ENCODE measurements at places on chromosomes 2 and 18. TPM values are rescaled to one million over a fixed set of nuclear protein-coding genes. Genes with fewer than 3 reads are reported as not detected.

- no peaks in the 10 kb centered on the region for H3K27me3 ChIP-seq
- no peaks in the 10 kb centered on the region for H3K36me3 ChIP-seq
- no peak overlapping the region for H3K4me3 ChIP-seq
- no peaks in the 10 kb centered on the region for H3K4me1 ChIP-seq
Observed at GRCh38 chr18:44482761-44483160, 197.9 kb upstream of the SETBP1 start.

DNA sequence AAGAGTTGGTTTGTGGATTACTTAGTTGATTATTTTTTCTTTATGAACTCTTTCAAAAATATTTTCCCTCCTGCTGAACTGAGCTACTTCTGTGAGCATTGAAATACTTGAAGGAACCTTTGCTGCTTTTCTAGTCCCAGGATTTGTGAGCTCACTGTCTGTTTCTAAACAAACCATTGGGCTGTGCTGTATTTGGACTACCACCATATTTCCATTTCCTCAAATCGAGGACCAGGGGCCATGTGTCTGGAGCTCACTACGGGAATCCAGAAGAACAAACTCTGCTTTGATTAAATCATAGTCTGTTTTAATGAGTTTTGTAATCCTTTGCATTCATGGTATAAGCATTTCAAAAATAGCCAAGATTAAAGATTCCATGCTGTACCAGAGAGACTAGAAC lies 1.3 kb downstream of the MRPL33 start:
- H3K4me3 ChIP-seq, result peak overlapping the region; percentile 42
- H3K27ac ChIP-seq, result no peak overlapping the region
- H3K36me3 ChIP-seq, result peaks cover 2% of the 10 kb centered on the region
- no peak for DNase-seq
- no peaks in the 10 kb centered on the region for H3K27me3 ChIP-seq
- H3K4me1 ChIP-seq, result peaks cover 8% of the 10 kb centered on the region

DNA sequence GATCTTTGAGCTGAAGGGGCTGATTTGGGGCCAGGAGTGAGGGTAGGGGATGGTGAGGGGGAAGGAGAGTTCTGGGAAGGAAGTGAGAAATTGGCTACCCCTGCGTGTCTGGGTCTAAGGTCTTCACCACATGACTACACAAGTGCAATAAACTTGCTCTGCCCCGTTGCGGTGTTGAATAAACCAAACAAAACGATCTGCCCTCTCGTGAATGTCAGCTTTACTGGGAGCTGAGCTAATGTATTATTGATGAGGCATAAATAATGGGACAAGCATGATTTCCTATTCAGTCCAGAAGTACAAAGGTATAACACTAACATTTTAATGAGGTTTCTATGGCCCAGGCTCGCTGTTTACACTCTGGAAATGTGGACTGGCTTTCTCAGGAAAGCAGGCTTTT lies 8.0 kb upstream of the CFAP221 start:
- no peaks in the 10 kb centered on the region for H3K4me1 ChIP-seq
- H3K27ac ChIP-seq, result no peak overlapping the region
- no peak overlapping the region for H3K4me3 ChIP-seq
- no peaks in the 10 kb centered on the region for H3K36me3 ChIP-seq
- H3K27me3 ChIP-seq, result no peaks in the 10 kb centered on the region

DNA sequence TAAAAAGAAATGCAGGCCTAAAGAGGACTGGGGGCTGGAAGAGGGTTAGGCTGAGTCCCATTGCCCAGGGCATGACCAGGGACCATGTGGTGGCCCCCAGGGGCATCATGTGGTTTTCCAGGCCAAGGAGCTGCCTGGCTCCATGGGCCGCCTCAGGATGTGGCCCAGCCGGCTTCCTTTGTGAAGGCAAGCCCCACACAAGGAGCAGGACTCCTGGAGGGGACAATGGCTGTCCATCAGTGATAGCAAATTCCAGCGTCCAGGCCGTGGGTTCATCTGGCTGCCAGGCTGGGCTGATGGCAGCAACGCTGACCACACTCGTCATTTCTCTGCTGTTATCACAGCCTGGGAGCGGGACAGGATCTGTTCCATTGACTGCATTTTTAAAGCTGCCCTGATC lies 82.5 kb downstream of the GBX2 start:
- no peaks in the 10 kb centered on the region for H3K36me3 ChIP-seq
- H3K27ac ChIP-seq, result no peak overlapping the region
- no peak overlapping the region for H3K4me3 ChIP-seq
- no peaks in the 10 kb centered on the region for H3K4me1 ChIP-seq

DNA sequence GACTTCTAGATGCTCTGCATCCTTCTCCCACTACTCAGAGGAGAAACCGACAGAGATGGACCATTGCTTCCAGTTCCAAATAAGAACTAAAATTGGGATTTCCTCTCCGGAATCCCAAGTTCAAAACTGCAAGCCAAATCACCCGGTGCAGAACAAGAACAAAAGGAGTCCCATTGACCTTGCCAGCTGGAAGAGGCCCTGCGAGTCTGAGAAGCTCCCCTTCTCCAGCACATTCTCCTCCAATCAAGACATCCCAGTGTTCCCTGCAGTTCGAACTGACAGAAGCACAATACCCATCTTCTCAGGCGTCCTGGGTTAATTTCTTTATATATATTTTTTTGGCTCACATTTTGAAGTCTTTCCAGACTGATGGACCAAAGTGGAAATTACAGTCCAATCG lies 195.3 kb upstream of the MEIS1 start:
- H3K27me3 ChIP-seq, result no peaks in the 10 kb centered on the region
- H3K4me3 ChIP-seq, result no peak overlapping the region
- DNase-seq, result no peak
- H3K27ac ChIP-seq, result no peak overlapping the region
- no peaks in the 10 kb centered on the region for H3K36me3 ChIP-seq

DNA sequence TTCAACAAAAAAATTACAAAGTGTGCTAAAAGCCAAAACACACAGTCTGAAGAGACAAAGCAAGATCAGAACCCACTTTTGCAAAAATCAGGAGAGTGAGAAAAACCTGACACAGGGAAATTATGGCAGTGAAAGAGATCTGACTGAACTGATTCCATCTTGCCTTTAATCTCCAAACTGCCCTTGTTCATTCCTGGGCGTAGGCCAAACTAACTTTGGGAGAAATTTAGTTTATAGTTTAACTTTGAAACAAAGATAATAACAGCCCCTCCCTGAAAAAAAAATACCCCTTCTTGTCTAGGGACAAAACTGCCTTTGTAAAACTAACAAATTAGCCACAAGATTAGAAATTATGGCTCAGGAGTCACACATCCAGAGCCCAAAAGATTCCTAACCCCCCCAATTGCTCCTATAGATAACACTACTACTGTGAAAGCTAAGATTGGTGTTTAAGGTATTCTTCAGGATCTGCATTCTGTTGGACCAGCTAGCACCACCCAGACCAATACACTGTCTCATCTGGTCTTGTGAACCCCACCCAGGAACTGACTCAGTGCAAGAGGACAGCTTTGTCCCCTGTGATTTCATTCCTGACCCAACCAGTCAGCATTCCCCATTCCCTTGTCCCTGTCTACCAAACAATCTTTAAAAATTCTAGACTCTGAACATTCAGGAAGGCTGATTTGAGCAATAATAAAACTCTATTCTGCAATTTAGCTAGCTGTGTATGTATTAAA lies 226.1 kb upstream of the SH3BP4 start:
- H3K4me1 ChIP-seq, result no peaks in the 10 kb centered on the region
- H3K27ac ChIP-seq, result no peak overlapping the region
- no peaks in the 10 kb centered on the region for H3K27me3 ChIP-seq
- DNase-seq, result no peak
- H3K4me3 ChIP-seq, result no peak overlapping the region

- no peak overlapping the region for H3K4me3 ChIP-seq
- no peaks in the 10 kb centered on the region for H3K36me3 ChIP-seq
- no peak overlapping the region for H3K27ac ChIP-seq
- no peaks in the 10 kb centered on the region for H3K4me1 ChIP-seq
- no peaks in the 10 kb centered on the region for H3K27me3 ChIP-seq
Observed at GRCh38 chr2:223654384-223654915, 52.3 kb upstream of the SCG2 start.

- H3K4me1 ChIP-seq, result no peaks in the 10 kb centered on the region
- H3K27ac ChIP-seq, result no peak overlapping the region
- no peak for DNase-seq
Observed at GRCh38 chr18:59550174-59550516, 147.1 kb downstream of the CCBE1 start.

DNA sequence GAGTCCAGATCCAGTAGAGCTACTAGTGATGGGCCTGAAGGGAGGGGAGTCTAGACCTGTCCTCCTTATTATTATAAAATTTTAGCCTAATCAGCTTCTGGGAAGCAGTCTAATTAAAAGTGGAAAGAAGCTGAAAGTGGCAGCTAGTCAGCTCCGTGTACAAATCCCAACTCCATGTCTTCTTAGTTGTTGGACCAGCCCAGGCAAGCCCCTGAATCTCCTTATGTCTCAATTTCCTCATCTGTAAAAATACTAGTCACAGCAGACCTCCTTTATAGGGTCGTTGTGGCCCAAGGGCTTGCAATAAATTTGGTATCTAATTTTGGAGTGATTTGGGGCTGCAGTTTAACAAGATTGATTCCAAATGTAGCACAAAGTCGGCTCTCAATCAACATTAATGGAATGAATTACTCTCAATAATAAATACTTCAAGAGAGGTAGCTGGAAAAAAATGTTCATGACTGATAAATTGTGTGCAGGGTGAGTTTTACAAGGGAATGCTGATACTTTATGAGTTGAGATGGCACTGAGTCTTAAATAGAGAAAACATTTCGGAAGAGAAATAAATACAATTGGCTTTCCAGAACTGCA lies 118.3 kb upstream of the NDUFV2 start:
- H3K27me3 ChIP-seq, result no peaks in the 10 kb centered on the region
- H3K4me3 ChIP-seq, result no peak overlapping the region
- H3K4me1 ChIP-seq, result peaks cover 2% of the 10 kb centered on the region
- DNase-seq, result no peak
- no peaks in the 10 kb centered on the region for H3K36me3 ChIP-seq
- H3K27ac ChIP-seq, result no peak overlapping the region

GRCh38 chr18:675307-675706 lies 17.9 kb downstream of the TYMS start:
- no peak overlapping the region for H3K4me3 ChIP-seq
- no peak overlapping the region for H3K27ac ChIP-seq
- H3K36me3 ChIP-seq, result peaks cover 8% of the 10 kb centered on the region

DNA sequence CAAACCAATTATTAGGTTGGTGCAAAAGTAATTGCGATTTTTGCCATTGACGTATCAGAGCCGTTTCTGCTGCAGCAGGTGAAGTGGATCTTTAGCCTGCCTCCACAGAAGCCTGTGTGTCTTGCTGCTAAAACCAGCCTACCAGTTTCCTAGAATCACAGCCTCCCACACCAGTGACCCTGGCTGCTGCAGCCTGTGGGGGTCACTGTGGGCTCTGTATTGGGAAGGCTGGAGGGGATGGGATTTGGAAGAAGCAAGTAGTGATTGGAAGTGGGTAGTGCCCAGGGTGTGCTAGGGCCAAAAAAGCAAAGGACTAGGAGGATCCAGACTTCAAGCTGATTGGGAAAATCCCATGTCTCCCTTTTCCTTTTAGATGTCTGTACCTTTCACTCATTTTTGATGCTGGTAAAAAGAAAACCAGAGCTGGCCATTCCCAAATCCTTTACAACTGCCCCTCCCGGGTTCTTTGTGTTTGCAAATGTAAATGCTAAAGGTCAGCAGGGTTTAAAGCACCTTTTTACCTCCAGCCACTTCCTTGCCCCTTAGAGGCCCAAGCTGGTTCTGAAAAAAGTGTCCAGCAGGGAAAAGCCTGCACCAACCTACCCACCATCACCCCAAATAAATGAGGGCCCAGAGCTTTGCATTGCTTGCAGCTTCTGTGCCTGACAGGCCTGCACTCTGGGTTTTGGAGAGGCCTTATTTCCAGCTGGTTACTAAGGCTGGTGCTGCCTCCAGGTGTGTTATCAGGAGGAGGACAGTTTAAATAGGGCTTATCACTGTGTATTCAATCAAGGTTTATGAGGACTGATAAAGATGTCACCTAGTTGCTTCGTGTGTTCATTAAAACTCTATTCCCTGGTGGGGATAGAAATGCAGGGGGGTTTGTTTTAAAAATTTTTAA lies 172.0 kb downstream of the MIB1 start:
- H3K4me1 ChIP-seq, result no peaks in the 10 kb centered on the region
- no peaks in the 10 kb centered on the region for H3K36me3 ChIP-seq
- H3K27me3 ChIP-seq, result no peaks in the 10 kb centered on the region
- no peak overlapping the region for H3K27ac ChIP-seq

- H3K27ac ChIP-seq, result no peak overlapping the region
- H3K4me3 ChIP-seq, result peak overlapping the region; percentile 58
- no peaks in the 10 kb centered on the region for H3K27me3 ChIP-seq
- peak; percentile 73 for DNase-seq
- no peaks in the 10 kb centered on the region for H3K4me1 ChIP-seq
Observed at GRCh38 chr2:27049422-27050280, 1.8 kb upstream of the AGBL5 start.

GRCh38 chr2:237352279-237352845 lies 61.6 kb downstream of the COL6A3 start:
- H3K4me1 ChIP-seq, result no peaks in the 10 kb centered on the region
- DNase-seq, result no peak
- H3K27ac ChIP-seq, result no peak overlapping the region
- no peaks in the 10 kb centered on the region for H3K27me3 ChIP-seq

DNA sequence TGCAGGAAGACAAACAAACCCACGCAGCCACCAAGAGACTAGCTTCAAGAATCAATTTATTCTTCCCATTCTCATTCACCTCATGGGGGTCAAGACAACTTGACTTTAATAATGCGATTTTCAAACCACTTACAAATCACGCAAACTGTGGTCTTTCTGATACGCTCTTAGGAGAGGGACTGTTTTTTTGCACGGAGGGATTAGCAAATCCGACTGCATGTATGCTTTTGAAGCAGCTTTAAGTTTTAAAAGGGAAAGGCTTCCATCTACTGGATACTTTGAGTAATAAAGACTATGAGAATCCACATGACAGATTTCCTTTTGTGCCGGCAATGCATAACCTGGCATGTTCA lies 322.9 kb upstream of the KCNJ3 start:
- H3K4me3 ChIP-seq, result no peak overlapping the region
- H3K4me1 ChIP-seq, result no peaks in the 10 kb centered on the region
- no peaks in the 10 kb centered on the region for H3K36me3 ChIP-seq
- no peaks in the 10 kb centered on the region for H3K27me3 ChIP-seq
- DNase-seq, result no peak

GRCh38 chr18:66346833-66347588 lies 256.9 kb downstream of the CDH19 start:
- H3K4me1 ChIP-seq, result no peaks in the 10 kb centered on the region
- no peak overlapping the region for H3K4me3 ChIP-seq
- no peak for DNase-seq
- no peaks in the 10 kb centered on the region for H3K36me3 ChIP-seq
- H3K27me3 ChIP-seq, result no peaks in the 10 kb centered on the region

- DNase-seq, result no peak
- no peak overlapping the region for H3K4me3 ChIP-seq
- H3K4me1 ChIP-seq, result no peaks in the 10 kb centered on the region
- no peak overlapping the region for H3K27ac ChIP-seq
Observed at GRCh38 chr2:64808092-64808491, 154.4 kb upstream of the SERTAD2 start.

The ARL4C gene
- total RNA-seq, result 10.8 TPM

The FAM210A gene
- 14.7 TPM for total RNA-seq

The GAD1 gene
- total RNA-seq, result 7.8 TPM

The STARD6 gene
- total RNA-seq, result not detected

The ACTR2 gene
- total RNA-seq, result 255 TPM

The NEU4 gene
- total RNA-seq, result 0.26 TPM

The MAPRE3 gene
- total RNA-seq, result 15.9 TPM

The NOSTRIN gene
- 46.4 TPM for total RNA-seq

Measured in aorta (tissue), 5 donors.